Mucosa of descending colon (tissue), 3 donors: ENCODE measurements at places on chromosomes 1 and 21. TPM values are rescaled to one million over a fixed set of nuclear protein-coding genes. Genes with fewer than 3 reads are reported as not detected.

Gene DNAH14
- 10.0 TPM for total RNA-seq

Gene AK5
- total RNA-seq, result 0.84 TPM

Gene STUM
- 1.2 TPM for total RNA-seq

Gene HES3
- not detected for total RNA-seq

Gene GPR37L1
- total RNA-seq, result 2.9 TPM
